Right lung (tissue), 10 donors: ENCODE measurements at places on chromosomes 4 and X. TPM values are rescaled to one million over a fixed set of nuclear protein-coding genes. Genes with fewer than 3 reads are reported as not detected.
A peak's percentile ranks its signal among the peaks of the same experiment; 100 is the strongest.

WAS gene
- polyA plus RNA-seq: 3.7 TPM

GRCh38 chrX:132775263-132775823 is 183.1 kb downstream of the HS6ST2 start:
- no peak for DNase-seq

- DNase-seq: peak; percentile 41
These were observed 59.4 kb downstream of the POLR2B start for GRCh38 chr4:57037982-57038604.

DNA sequence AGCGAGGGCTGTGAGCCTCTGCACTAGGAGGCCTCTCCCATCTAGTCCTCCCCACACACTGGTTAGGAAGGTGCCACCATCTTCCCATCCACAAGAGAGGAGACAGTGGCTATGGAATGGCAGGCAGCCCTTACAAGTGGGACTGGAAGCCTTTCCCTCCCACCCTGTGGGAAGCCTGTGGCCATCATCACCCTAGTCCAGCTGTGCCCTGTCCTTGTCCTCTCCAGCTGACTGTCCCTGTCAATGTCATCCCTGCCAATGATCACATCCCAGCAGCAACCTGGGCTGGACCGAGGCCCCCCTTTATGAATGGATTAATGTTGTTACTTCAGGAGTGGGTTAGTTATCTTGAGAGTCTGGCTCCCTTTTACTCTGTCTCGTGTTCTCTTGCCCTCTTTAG is 52.8 kb downstream of the NYX start:
- DNase-seq: no peak

- DNase-seq: no peak
These were observed 144.3 kb downstream of the RTL3 start for GRCh38 chrX:78514852-78515251.

- no peak for DNase-seq
These were observed 186.5 kb downstream of the RAP1GDS1 start for GRCh38 chr4:98447648-98448047.
